ENCODE measurements at places on chromosomes 4 and X. TPM values are rescaled to one million over a fixed set of nuclear protein-coding genes. Genes with fewer than 3 reads are reported as not detected.

GRCh38 chr4:152935143-152935542 lies 980 bp upstream of the FHDC1 start:
- DNase-seq: peak; percentile 86
- H3K4me1 ChIP-seq: peaks cover 32% of the 10 kb centered on the region
- peak overlapping the region; percentile 94 for H3K4me3 ChIP-seq
- no peaks in the 10 kb centered on the region for H3K36me3 ChIP-seq
- H3K27me3 ChIP-seq: peaks cover 25% of the 10 kb centered on the region

DNA sequence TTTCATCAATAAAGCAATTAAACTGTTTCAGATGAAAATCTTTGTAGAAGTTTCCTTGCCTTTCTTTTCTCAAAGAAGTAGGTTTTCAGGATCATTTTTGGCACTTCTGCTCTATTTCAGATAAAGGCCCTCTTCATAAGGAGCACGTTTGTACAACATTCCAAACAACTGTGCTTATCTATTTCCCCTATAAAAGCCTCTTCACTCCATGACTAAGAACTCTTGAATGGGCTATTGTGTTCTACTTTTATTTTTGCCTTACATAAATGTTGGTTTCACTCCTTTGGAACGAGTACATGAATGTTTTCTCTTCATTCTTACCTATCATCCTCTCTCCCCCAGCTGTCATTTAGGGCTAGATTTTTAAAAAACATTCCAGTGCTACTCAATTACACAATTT lies 288.0 kb upstream of the PPP1R2C start:
- no peak overlapping the region for H3K27ac ChIP-seq
- H3K4me1 ChIP-seq: no peaks in the 10 kb centered on the region
- no peaks in the 10 kb centered on the region for H3K27me3 ChIP-seq

- no peak overlapping the region for H3K4me3 ChIP-seq
- H3K4me1 ChIP-seq: no peaks in the 10 kb centered on the region
- H3K27me3 ChIP-seq: no peaks in the 10 kb centered on the region
- no peaks in the 10 kb centered on the region for H3K36me3 ChIP-seq
- no peak overlapping the region for H3K27ac ChIP-seq
- no peak for DNase-seq
Observed at GRCh38 chr4:68717999-68718398, 47.5 kb upstream of the UGT2B15 start.

DNA sequence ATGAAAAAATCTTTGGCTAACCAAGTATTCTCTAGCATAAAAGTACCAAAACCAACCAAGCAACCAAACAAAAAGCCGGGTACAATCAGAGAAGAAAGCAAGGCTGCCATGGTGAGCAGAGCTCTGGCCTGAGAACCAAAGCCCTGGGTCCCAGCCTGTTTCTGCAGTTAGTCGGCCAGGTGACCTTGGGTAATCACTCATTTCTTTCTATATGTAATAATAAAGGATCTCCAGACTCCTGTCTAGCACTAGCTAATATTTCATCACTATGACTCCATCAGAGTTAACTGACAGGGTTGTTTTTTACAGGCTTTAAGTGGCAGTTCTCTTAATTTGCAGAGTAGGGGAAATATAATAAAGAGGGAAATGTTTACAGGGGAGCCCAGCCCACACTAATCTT lies 34.0 kb upstream of the RASGEF1B start:
- no peaks in the 10 kb centered on the region for H3K27me3 ChIP-seq
- no peaks in the 10 kb centered on the region for H3K36me3 ChIP-seq
- H3K27ac ChIP-seq: no peak overlapping the region
- DNase-seq: no peak

Gene CXCL1
- 1.9 TPM for total RNA-seq

DNA sequence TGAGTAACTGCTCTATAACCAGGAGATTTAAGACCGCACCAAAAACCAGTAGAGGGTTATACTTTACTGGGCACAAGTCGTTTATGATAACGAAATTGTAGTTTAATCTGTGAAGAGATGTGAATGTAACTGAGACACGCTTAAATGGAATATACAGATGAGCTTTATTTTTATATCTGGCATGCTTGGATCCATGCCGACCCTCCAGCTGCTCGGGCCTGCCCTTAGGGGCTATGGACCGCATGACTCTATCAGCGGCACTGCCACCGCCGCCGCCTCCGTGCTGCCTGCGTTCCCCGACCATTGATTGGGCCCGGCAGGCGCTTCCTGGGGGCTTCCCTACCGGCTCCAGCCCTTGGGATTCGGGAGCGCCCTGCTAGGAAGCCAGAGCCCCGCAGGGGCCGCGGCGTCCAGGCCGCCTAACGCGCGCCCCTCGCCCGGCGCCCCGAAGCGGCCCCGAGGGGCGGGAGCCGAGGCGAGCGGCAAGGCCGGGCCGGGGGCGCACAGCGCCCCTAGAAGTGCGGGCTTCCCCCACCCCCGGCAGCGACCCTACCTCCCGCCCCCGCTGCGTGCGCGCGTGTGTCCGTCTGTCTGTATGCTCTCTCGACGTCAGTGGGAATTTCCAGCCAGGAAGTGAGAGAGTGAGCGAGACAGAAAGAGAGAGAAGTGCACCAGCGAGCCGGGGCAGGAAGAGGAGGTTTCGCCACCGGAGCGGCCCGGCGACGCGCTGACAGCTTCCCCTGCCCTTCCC lies at the start of gene NFKB1:
NFKB1 (plus strand) TSS at position 664 of the 751 bp plus-strand sequence. CDS start 24,160 bp downstream, outside the sequence.
- peak; percentile 62 for DNase-seq
- peaks cover 6% of the 10 kb centered on the region for H3K4me1 ChIP-seq
- peaks cover 24% of the 10 kb centered on the region for H3K27me3 ChIP-seq

DNA sequence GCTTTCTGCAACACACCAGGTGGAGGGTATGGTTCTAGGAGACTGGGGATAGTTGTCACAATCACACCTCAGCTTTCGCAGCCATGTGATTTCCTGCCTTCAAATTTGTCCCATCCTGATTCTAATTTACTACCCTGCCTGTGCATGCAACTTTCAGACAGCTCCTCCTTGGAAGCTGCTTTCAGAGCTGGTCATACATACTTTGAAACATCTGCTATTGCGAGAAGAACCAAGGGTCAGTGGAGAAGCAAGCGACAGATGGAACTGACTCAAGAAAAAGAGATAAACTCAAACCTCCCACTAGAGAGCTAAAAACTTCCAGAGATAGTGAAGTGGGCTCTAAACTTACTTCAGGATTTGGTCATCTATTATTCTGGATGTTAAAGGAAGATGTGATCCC lies 381.7 kb upstream of the FGF13 start:
- no peak for DNase-seq
- no peak overlapping the region for H3K4me3 ChIP-seq
- no peaks in the 10 kb centered on the region for H3K4me1 ChIP-seq
- H3K27ac ChIP-seq: no peak overlapping the region
- H3K27me3 ChIP-seq: no peaks in the 10 kb centered on the region
- H3K36me3 ChIP-seq: no peaks in the 10 kb centered on the region

DNA sequence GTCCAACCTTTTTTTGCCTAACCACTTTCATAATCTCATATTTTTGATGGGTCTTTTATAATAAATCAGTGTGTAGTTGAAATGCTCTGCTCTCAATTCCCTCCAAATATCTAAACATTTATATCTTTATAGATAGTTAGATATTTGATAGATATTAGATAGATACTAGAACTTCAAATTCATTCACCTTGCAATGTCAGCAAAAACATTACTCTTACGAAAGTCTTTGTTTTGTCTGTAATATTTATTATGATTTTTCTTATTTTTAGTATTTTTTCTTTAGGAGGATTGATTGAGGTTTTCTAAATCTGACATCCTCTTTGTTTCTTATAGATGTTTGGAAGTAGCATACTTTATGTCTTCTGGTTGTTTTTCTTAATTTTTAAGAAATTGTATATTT lies 2563.6 kb downstream of the PCDH7 start:
- no peak for DNase-seq
- no peaks in the 10 kb centered on the region for H3K4me1 ChIP-seq
- no peak overlapping the region for H3K27ac ChIP-seq
- H3K4me3 ChIP-seq: no peak overlapping the region
- no peaks in the 10 kb centered on the region for H3K36me3 ChIP-seq

- no peaks in the 10 kb centered on the region for H3K27me3 ChIP-seq
- peaks cover 3% of the 10 kb centered on the region for H3K4me1 ChIP-seq
- no peak overlapping the region for H3K4me3 ChIP-seq
- no peak overlapping the region for H3K27ac ChIP-seq
Observed at GRCh38 chr4:147597561-147597960, 19.6 kb upstream of the TMEM184C start.

GRCh38 chr4:1550122-1551070 lies 133.7 kb downstream of the FAM53A start:
- no peaks in the 10 kb centered on the region for H3K36me3 ChIP-seq
- no peak overlapping the region for H3K4me3 ChIP-seq
- DNase-seq: no peak
- H3K27ac ChIP-seq: no peak overlapping the region

DNA sequence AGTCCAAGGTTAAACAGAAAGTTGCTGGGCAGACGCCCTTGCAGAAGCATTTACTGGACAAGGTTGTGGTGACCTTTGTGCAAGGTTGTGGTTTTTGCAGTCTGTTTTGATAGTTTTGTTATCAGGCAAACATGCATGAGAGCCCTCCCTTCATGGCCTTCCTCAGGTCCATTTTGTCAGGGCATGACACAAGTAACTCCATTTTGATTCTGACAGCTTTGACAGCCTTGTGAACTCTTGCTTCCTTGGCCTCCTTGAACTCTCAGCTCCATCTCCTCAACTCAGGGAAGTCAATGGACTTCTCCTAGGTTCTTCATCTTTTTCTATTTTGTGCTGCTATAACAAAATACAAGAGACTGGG lies 97.7 kb downstream of the CEP44 start:
- H3K4me3 ChIP-seq: no peak overlapping the region
- no peaks in the 10 kb centered on the region for H3K36me3 ChIP-seq
- H3K27ac ChIP-seq: peak overlapping the region; percentile 27

- H3K4me1 ChIP-seq: peaks cover 10% of the 10 kb centered on the region
- no peaks in the 10 kb centered on the region for H3K27me3 ChIP-seq
- H3K4me3 ChIP-seq: no peak overlapping the region
- H3K27ac ChIP-seq: no peak overlapping the region
Observed at GRCh38 chr4:173051716-173052115, 116.9 kb upstream of the GALNT7 start.

DNA sequence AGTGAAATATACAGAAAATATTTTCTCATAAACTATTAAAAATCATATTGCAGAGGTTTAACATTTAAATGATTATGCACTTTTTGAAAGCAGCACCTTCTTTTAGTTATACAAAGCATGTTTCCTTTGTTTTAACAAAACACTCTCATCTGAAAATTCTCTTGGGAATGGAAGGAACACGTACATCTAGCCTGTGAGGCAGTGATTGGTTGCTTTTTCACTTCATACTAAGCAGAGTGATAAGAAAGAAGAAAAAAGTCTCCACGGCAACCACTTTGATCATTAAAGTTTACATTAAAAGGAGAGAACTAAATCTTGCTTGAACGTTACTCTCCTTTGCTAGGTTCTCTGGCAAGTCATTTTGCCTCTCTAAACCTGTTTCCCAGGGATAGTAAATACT lies 41.7 kb upstream of the H2AZ1 start:
- no peaks in the 10 kb centered on the region for H3K36me3 ChIP-seq
- no peaks in the 10 kb centered on the region for H3K27me3 ChIP-seq
- no peak overlapping the region for H3K27ac ChIP-seq
- no peaks in the 10 kb centered on the region for H3K4me1 ChIP-seq

- H3K27ac ChIP-seq: no peak overlapping the region
- H3K4me3 ChIP-seq: peak overlapping the region; percentile 6
- no peaks in the 10 kb centered on the region for H3K27me3 ChIP-seq
- H3K36me3 ChIP-seq: no peaks in the 10 kb centered on the region
- DNase-seq: no peak
Observed at GRCh38 chr4:16729336-16729735, 169.1 kb downstream of the LDB2 start.

Gene DNAAF6
- total RNA-seq: not detected

Gene LPAR4
- 14.9 TPM for total RNA-seq

- no peak for DNase-seq
- no peaks in the 10 kb centered on the region for H3K36me3 ChIP-seq
- H3K4me3 ChIP-seq: no peak overlapping the region
- no peaks in the 10 kb centered on the region for H3K4me1 ChIP-seq
- no peaks in the 10 kb centered on the region for H3K27me3 ChIP-seq
- H3K27ac ChIP-seq: no peak overlapping the region
Observed at GRCh38 chr4:8727131-8727530, 134.6 kb downstream of the CPZ start.

- no peaks in the 10 kb centered on the region for H3K4me1 ChIP-seq
- H3K27me3 ChIP-seq: no peaks in the 10 kb centered on the region
- no peak for DNase-seq
- no peaks in the 10 kb centered on the region for H3K36me3 ChIP-seq
- H3K27ac ChIP-seq: no peak overlapping the region
Observed at GRCh38 chr4:2449511-2450392, 19.2 kb upstream of the RNF4 start.

Gene HOPX
- total RNA-seq: not detected

DNA sequence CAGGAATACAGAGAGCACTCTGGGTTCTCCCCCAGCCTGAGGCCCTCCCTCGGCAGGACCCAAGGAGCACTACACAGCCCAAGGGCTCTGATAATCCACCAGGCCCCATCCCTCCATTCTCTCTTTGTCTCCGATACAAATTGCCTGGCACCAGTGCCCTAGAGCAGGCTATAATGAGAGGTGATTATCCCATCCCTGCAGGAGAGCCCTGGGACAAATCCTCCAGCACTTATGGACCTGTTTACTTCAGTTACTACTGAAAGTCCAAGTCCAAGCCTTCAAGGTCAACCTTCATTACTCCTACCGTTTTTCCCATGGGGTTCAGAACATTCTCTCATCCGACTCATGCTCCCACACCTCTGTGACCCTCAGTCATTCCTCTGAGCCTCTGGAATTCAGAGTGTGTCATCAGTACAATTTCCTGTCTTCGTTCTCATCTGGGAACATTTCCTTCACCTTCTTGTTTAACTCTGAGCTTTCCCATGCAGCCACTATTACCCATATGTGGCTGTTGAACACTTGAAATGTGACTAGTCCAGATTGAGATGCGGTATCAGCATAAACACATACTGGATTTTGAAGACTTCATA lies 299.0 kb downstream of the RAPGEF2 start:
- no peak overlapping the region for H3K4me3 ChIP-seq
- H3K27me3 ChIP-seq: no peaks in the 10 kb centered on the region
- no peak for DNase-seq
- no peak overlapping the region for H3K27ac ChIP-seq
- no peaks in the 10 kb centered on the region for H3K36me3 ChIP-seq

Gene CDKL2
- 1.8 TPM for total RNA-seq

GRCh38 chrX:66164470-66164869 lies 423 bp downstream of the HEPH start:
- peak overlapping the region; percentile 69 for H3K4me3 ChIP-seq
- H3K4me1 ChIP-seq: no peaks in the 10 kb centered on the region
- peak; percentile 0 for DNase-seq
- no peaks in the 10 kb centered on the region for H3K36me3 ChIP-seq
- H3K27ac ChIP-seq: no peak overlapping the region
- H3K27me3 ChIP-seq: no peaks in the 10 kb centered on the region

- H3K36me3 ChIP-seq: no peaks in the 10 kb centered on the region
- H3K4me3 ChIP-seq: no peak overlapping the region
- DNase-seq: peak; percentile 73
- H3K27ac ChIP-seq: no peak overlapping the region
- no peaks in the 10 kb centered on the region for H3K27me3 ChIP-seq
Observed at GRCh38 chrX:111445485-111445884, 33.5 kb upstream of the DCX start.

Gene ADGRL3
- 15.2 TPM for total RNA-seq

GRCh38 chr4:144712775-144713174 lies 66.8 kb downstream of the HHIP start:
- no peak for DNase-seq
- no peaks in the 10 kb centered on the region for H3K4me1 ChIP-seq
- H3K27ac ChIP-seq: no peak overlapping the region
